ENCODE measurements at places on chromosomes 13 and 19.

- DNase-seq: no peak
These were observed 253.2 kb downstream of the SUCLA2 start for GRCh38 chr13:47747901-47748300.

- no peak for DNase-seq
These were observed 272.8 kb downstream of the OLFM4 start for GRCh38 chr13:53301449-53301848.

- no peak for DNase-seq
These were observed 29.8 kb downstream of the TSHZ3 start for GRCh38 chr19:31319465-31319864.

DNA sequence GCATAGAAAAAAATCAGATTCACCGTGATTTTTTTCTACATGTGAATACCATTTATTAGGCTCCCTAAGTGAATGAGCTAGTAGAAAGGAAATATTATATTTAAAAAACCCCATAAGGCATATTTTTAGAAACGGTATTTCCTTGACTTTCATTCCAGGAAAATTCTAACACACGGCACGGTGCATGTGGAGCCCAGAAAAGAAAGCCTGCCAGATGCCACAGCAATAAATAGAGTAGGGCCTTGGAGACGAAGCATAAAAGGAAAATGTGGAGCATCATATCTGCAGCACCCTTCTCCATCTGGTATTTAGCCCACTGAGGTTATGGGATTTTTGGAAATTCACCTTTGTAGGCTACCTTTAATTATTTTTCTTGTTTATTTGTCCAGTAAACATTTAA, 314.4 kb downstream of the ENOX1 start:
- no peak for DNase-seq

- DNase-seq: no peak
These were observed 78.2 kb upstream of the TNFSF11 start for GRCh38 chr13:42495751-42496150.

DNA sequence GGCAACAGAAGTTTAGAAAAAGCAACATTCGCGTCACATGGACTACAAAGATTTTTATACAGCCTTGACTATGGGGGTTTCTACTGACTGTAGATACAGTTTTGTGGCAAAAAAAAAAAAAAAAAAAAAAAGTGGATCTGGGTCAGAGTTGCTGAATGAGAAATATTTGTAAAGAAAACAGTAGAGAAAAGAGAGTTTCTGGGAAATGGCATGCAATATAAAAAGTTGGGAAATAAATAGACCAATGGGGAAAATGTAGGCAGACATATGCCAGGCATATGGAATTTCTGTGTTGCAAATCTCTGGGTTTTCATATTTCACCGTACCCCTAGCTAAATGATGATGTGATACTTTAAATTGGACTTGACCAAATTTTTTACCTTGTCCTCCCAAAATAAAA, 315.3 kb downstream of the EFNB2 start:
- DNase-seq: no peak

GRCh38 chr19:52739576-52739975, 4.7 kb upstream of the ZNF611 start:
- DNase-seq: no peak

- no peak for DNase-seq
These were observed 79.2 kb upstream of the C13orf46 start for GRCh38 chr13:114053026-114053425.

DNA sequence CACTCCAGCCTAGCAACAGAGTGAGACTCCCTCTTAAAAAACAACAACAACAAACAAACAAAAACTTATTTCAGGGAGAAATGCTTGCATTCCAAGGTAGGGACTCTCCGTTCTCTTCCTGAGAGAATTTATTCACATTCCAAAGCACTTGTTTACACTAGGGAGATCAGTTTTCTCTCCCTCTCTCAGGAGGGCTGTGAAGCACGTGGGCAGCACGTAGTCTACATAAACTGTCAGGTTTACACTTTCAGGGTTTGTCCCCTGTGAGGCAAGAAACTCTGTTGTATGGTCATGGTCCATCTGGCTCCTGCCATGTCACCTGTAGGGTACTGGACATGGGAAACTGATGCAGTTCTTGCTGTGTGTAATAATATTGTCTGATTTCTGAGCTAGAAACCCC, 31.6 kb downstream of the WDR87 start:
- peak; percentile 25 for DNase-seq

DNA sequence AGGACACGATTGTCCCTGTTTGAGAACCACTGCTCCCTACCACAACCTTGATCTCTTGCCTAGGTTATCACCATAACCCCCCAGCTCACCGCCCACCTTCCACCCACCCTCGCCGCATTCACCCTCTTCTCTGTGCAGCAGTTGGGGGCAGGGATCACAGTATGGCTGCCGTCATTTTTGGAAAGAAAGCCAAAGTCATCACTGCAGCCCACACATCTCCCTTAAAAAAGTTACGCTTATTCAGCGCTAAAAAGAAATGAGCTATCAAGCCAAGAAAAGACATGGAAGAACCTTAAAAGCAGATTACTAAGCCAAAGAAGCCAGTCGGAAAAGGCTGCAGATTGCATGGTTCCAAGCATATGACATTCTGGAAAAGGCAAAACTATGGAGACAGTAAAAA, 10.5 kb upstream of the PPP6R1 start:
- DNase-seq: no peak

- DNase-seq: peak; percentile 85
These were observed at the start of gene ZNF714 for GRCh38 chr19:21082011-21082975. Gene ZNF714 (plus strand): TSS chr19:21082203. CDS start chr19:21098269, 16,066 bp downstream.

DNA sequence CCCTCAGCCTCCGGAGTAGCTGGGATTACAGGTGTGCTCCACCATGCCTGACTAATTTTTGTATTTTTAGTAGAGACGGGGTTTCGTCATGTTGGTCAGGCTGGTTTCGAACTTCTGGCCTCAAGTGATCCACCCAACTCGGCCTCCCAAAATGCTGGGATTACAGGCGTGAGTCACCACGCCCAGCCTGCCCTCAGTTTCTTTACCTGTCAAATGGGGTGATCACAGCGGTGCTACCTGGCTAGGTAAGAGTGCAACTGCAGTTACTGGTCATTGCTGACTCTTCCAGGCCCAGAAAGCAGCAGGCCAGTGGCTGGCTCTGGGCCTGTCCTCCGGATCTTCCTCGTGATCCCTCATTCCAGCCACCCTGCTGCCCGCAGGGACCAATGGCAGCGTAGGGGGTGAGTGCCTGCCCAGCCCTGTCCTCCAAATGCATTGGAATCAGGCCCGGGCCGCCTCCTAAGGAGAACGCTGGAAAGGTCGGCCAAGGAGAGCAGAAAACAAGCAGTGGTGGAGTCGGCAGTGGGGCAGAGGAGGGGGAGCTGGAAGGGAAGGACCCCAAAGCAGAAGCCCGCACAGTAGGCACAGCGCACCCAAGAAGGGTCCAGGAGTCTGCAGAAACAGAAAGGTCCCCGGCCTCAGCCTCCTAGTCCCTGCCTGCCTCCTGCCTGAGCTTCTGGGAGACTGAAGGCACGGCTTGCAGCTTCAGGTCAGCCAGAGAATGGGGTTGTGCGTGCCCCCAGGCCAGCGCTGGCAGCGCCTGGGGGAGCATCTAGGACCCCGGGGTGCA, 1.8 kb upstream of the SLC27A1 start:
- no peak for DNase-seq

DNA sequence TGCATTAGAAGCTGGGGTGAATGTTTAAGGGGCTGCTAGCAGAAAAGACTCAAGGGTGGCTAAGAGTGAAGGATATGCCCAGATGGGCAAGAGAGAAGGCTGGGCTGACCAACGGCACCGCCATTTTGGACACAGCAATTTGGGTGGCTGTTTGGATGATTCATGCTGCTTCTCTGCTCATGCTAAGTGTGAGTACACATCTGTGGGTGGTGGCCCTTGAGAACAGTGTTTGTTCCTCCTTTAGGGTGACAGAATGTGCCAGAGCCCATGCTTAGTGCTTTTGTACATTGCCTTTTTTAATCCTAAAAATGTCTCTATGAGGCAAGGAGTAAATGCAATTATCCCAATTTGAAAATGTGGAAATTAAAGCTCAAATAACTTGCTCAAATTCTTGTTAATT, 9.8 kb downstream of the CBY2 start:
- no peak for DNase-seq

DNA sequence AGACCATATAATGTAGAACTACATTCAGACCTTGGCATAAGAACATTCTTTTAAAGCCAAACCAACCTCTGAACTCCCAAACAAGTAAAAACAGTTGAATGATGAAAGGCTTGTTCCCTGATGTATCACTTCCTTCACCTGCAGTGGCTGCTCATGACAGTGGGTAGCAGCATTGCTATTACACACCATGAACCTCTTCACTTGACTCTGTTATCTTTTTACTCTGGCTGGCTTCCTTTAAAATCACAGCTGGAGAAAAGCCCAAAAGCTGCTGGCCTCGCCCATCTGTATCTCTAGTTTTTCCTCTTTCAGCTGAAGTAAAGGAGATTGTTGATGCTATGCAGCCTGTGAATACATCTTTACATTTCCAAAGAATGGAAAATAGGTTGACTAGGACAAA, 22.6 kb downstream of the THSD1 start:
- no peak for DNase-seq

DNA sequence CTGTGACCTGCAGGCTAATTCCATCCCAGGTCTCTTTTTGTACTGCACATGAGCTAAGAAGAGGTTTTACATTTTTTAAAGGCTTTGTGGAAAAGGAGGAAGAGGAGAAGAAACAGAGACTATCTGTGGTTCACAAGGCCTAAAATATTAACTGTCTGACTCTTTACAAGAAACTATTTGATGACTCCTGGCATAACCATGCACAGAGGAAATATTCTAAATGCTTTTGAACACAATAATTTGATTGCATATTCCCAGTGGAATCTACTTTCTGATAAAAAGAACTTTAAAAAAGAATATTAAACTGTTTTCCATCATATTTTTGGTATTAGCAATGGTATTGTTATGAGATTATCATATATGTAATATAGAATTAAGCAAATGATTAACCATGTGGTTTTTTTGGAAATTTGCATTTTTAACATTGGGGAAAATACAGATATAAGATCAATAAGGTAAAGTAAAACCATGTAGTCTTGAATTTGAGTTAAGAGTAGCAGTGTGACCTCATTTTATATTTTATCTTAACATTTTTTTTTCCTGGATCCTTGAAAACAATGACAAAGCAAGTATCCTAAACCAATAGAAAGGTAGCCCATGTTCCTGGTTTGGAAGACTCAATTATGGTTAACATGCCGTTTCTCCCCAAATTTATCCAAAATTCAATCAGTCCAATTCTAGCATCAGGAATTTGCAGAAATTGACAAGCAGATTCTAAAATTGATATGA, 251.0 kb downstream of the UQCRFS1 start:
- no peak for DNase-seq

GRCh38 chr13:19618977-19619376, 14.5 kb upstream of the MPHOSPH8 start:
- no peak for DNase-seq

- no peak for DNase-seq
These were observed 64.0 kb downstream of the MLLT1 start for GRCh38 chr19:6215701-6216235.

GRCh38 chr13:106768991-106769390, 201.1 kb upstream of the ARGLU1 start:
- DNase-seq: no peak

GRCh38 chr19:46732172-46732938, 13.5 kb upstream of the FKRP start:
- no peak for DNase-seq

- no peak for DNase-seq
These were observed 20.2 kb downstream of the CEBPA start for GRCh38 chr19:33282036-33282671.

DNA sequence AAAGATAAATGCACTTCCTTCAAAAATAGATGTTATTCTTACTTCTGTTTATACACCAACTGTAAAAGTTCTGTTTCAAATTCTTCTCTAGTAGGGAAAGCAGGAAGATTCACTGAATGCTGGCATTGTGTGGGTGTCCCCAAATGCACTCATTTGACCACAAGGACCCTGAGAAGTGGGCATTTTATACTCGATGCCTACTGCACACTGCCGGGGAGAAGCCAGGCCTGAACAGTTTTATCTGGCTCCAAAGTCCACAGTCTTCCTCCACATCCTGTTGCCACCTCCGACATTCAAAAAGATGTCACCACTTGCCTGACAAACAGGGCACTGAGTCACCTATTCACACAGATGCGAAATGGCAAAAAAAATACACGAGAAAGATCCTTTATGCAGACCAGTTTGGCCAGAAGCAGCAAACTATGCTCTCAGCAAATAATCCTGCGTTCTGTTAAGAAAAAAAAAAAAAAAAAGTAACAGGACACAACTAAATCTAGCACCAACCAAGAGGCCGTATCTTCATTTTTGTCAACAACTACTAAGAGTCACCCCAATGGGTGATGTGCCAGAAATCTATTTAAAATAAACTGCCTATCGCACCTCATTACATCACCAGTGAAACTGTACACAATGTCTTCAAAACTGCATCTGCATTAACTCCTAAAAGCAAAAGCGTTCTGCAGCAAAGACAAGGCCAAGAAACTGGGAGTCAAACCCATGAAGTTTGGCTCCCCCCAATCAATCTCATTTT, 6.2 kb downstream of the ZC3H4 start:
- DNase-seq: no peak

DNA sequence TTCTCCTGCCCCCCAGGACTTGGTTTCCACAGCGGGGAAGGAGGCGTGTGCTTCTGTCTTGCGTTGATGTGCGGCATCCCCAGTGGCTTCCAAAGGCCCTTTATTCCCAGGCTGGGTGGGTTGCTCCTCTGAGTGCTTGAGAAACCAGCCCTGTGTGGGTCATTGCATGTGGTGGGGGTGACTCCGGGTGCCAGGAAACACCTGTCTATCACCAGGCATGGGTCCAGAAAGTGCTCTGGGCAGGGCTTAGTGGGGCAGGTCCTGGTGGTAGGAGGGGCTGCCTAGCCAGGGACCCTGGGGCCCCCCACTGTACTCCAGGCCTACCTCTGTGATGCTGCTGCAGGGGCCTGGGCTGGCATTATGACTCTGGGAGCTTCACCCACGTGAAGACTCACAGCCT, 9.6 kb downstream of the DDA1 start:
- no peak for DNase-seq

- no peak for DNase-seq
These were observed 2.8 kb downstream of the ZIC5 start for GRCh38 chr13:99968521-99969452.

DNA sequence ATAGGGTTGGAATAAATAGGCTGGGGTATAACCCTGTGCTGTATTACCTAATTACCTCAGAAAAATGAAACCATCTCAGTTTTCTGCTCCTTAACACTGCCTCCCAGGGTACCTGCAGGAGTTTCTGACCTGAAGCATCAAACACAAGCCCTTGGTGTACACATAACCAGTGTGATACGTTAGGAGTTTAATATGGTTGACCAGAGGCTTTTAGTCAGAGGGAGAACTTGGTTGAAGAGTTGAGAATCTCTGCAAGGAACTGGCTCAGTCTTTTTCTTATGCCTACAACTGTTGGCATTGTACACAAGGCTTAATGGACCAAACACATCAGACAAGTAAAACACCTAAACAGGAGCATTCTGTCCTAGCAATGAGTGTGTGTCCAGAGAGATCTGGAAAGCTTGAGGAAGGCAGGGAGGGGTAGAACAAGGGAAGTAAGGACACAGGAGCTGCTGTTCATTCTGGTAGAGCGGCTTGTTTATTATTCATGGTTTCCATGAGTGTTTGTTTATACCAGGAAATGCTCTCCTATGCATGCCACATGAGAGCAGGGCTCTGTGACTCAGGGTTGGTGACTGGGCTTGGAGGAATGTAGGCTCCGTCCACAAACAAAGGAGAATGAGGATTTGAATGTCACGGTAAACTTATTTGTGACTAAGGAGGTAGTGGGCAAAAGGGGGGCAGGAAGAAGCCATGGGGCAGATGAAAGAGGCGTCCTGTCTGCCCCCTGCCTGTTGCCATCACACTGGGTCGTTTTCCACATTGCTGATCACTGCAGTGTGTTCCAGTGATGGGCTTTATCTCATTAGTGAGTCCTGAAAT, 11.9 kb upstream of the SPATA13 start:
- peak; percentile 95 for DNase-seq
